Cerebellar cortex (tissue), 1 donor: ENCODE measurements at places on chromosomes 2 and 18.
A peak's percentile ranks its signal among the peaks of the same experiment; 100 is the strongest.

DNA sequence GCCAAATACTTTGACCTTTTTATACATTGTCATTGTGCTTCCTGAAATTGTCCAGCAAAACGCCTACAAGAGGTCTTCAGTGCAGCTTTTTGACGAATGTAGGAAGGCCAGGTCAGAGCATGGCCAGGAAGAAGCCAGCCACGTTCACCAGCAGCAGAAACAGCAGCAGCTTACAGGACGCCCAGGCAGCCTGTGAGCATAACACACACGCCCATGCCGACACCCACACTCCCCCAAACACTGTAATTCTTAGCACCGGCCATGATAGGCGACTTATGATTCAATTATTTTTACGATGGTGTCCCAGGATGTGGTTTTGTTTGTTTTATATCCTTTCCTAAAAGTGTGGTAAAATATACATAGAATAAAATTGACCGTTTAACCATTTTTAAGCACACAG lies 249.1 kb upstream of the SALL3 start:
- DNase-seq = no peak

DNA sequence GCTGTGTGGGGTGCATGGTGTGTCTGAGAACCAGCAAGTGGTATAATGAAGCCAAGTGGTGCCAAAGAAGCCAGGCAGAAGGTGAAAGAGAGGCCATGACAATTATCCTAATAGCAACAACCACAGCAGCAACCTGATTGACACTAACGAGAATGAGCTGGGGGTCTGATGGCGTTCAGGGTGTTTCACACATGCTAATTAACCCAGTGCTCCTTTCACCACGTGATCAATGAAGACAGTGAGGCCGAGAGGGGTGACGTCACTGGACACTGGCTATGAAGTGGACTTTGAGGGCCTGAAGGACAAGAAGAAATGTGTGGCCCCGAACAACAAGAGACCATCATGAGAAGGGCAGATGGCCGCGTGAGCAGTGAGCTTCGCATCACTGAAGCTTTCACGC lies 364.4 kb upstream of the ID2 start:
- no peak for DNase-seq

GRCh38 chr2:220747736-220748135 lies 824.4 kb downstream of the EPHA4 start:
- DNase-seq = no peak

DNA sequence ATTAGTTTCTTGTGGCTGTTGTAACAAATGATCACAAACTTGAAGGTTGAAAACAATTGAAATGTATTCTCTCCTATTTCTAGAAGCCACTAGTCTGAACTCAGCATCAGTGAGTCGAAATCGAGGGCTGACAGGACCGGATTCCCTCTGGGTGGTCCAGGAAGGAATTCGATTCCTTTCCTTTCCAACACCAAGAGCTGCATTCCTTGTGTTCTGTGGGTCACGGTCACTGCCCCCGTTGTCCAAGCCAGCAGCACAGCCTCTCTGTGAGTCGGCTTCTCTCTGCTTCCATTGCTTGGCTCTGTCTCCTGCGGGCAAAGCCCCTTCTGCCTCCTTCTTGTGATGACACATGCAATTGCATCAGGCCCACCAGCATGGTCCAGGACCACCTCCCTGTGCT lies 67.3 kb downstream of the SMIM21 start:
- DNase-seq = no peak

- no peak for DNase-seq
Measured at GRCh38 chr18:62331581-62332356, 6.7 kb downstream of the TNFRSF11A start.

GRCh38 chr2:148554459-148555247 lies 89.9 kb upstream of the EPC2 start:
- DNase-seq = no peak

- DNase-seq = peak; percentile 73
Measured at GRCh38 chr18:50665519-50665918, 105.6 kb downstream of the MAPK4 start.

GRCh38 chr18:13183359-13183758 lies 35.2 kb upstream of the LDLRAD4 start:
- DNase-seq = no peak

DNA sequence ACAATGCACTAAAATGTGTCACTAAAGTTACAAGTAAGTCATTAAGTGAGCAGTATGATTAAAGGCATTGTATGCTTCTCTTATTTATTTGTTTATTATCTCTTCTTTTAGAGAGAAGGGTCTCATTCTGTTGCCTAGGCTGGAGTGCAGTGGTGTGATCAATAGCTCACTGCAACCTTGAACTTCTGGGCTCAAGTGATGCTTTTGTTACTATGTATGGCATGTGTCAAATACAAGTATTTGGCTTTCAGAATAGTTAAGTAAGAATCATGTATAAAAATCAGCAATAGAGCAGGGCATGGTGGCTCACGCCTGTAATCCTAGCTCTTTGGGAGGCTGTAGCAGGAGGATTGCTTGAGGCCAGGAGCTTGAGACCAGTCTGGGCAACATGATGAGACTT lies 15.8 kb upstream of the AAK1 start:
- DNase-seq = no peak

DNA sequence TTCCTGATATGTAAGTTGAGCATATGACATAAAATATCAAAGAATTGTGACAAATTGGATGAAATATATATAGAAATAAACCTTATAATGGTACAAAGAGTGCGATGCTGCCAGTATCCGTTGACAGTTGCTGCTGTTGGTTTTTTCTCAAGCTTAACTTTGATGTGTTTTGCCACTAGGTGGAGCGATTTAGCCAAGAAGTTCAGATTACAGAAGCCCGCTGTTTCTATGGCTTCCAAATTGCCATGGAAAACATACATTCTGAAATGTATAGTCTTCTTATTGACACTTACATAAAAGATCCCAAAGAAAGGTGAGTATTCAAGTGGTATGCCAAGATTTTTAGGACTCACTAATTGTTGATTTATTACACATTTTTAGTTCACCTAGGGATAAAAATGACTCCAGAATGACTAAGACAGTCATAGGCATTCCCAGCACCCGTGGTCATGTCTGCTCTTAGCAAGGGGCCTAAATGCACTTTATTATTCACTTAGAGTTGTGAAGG lies 2.1 kb downstream of the RRM2 start:
- peak; percentile 85 for DNase-seq
